ENCODE measurements at places on chromosomes 1 and 21.
A peak's percentile ranks its signal among the peaks of the same experiment; 100 is the strongest.

GRCh38 chr1:205247130-205247921 lies 19.6 kb downstream of the TMCC2 start:
- DNase-seq, result no peak

GRCh38 chr1:103344930-103345329 lies 180.6 kb upstream of the RNPC3 start:
- no peak for DNase-seq

GRCh38 chr1:6795661-6796060 lies 10.4 kb downstream of the CAMTA1 start:
- no peak for DNase-seq

DNA sequence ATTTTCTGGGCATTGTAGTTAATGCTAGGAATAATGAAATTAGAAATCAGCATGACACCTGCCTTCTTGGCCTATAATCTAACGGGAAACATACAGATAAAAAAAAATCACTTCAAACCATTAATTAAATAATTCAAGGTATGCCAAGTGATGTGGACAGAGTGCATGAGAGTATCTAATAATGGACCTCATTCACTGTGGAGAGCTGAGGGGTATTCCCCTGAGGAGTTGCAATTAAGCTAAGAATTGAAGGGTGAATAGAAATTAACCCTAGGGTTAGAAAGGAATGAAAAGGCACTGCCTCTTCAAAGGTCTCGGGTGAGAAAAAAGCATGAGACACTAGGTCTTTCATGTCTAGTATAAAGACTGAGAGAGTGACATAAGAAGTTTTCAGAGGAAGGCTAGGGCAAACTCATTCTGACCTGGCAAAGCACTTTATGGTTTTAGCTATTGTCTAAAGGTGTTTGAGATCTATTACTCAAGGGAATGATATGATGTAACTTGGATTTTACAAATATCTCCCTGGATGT lies 466.1 kb downstream of the KCNT2 start:
- DNase-seq, result no peak

GRCh38 chr1:183569801-183570200 lies 20.5 kb downstream of the NCF2 start:
- no peak for DNase-seq

DNA sequence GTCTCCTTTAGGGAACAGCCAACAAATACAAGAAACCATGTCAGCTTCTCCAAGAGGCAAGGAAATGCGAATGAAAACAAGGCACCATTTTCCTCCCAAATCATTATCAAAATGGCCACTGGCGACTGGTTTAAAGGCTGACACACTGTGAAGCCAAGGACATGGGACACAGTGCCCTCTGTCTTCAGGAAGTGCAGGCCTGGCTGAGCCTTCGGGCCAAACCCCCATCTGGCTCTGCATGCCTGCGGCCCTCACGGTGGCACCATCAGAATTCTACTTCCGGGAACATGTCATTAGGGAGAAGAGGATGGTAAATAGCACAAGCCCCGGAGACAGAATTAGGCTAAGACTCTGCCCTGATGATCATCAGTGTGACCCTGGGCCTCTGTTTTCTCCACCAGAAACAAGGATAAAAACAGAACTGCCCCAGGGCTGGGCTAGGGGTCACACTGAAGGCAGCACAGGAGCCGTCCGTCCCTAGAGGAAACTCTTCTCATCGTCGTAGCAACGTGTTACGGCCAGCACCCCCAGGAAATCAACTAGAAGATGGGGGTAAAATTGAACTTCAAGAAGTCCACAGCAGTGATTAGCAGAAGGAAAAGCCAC lies 103.5 kb downstream of the NPHP4 start:
- no peak for DNase-seq

- DNase-seq, result no peak
Observed at GRCh38 chr1:71861022-71861421, 421.3 kb downstream of the NEGR1 start.

DNA sequence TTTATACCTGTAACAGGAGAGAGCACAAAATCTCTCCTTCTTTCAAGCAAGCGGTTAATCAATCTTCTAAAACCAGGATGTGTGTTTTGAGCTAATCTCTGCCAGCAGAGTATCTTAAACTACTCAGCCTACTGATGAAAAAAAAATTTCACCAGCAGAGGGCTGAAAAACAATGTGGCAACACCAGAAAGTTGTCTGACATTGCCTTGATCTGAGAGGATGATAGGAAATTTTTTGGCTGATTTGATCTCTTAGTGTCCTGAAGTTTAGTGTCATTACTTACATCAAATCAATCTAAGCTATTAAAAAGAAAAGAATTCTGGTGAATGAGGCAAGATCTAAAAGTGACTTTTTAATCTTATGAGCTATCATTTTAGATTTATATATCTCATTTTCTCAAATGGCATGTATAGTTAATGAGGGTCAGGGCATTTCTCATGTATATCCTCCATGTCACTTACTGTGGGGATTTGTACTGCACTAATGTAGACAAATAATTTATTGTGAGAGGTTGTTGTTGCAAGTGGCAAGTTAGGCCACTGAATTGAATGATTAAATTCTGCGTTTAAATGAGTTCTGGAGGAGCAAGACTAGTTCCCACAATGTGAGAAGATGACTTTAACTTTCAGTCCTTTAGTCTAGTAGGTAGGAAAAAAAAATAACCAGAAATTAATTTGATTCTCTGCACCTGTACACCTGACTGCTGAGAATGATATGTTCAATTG lies 10.9 kb downstream of the ADAMTS1 start:
- DNase-seq, result no peak

GRCh38 chr1:220448217-220448616 lies 79.7 kb upstream of the MARK1 start:
- DNase-seq, result no peak

GRCh38 chr21:43720539-43721166 lies 1.7 kb downstream of the PDXK start:
- no peak for DNase-seq

DNA sequence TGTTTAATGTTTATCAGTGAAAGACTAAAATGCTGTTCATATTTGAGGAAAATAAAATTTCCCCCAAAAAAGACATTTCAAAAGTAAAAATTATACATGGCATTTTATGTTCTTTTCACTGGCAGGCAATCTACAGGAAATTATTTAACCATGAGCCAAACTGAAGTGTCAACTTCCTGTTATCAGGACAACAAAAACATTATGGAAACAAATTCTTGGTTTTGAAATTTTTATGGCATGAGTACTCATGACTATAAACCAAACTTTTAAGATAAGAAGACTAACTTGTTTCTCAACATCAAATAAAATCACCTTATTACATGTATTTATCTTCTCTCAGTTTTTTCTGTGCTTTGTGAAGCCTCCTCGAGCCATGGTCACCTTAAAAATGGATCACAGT lies 698.6 kb downstream of the LTN1 start:
- DNase-seq, result no peak

- no peak for DNase-seq
Observed at GRCh38 chr1:109649491-109649914, 6.4 kb upstream of the GSTM4 start.

DNA sequence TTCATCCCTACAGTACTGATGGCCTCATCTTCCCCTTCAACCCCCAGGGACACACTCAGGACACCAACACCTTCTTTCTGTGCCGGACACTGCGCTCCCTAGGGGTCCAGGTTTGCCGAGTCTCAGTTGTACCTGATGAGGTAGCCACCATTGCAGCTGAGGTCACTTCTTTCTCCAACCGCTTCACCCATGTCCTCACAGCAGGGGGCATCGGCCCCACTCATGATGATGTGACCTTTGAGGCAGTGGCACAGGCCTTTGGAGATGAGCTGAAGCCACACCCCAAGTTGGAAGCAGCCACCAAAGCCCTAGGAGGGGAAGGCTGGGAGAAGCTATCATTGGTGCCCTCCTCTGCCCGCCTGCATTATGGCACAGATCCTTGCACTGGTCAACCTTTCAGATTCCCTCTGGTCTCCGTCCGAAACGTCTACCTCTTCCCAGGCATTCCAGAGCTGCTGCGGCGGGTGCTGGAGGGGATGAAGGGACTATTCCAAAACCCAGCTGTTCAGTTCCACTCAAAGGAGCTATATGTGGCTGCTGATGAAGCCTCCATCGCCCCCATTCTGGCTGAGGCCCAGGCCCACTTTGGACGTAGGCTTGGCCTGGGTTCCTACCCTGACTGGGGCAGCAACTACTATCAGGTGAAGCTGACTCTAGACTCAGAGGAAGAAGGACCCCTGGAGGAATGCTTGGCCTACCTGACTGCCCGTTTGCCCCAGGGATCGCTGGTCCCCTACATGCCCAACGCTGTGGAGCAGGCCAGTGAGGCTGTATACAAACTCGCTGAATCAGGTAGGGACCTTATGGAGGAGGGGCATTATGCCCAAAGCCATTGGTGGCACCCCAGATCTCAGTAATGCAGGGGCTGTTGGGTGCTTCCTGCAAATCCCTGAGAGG lies 5.1 kb upstream of the LENEP start:
- DNase-seq, result no peak

GRCh38 chr1:21216835-21217811 lies 40.4 kb upstream of the EIF4G3 start:
- no peak for DNase-seq

GRCh38 chr1:41239988-41240610 lies 2.0 kb downstream of the SCMH1 start:
- peak; percentile 31 for DNase-seq

DNA sequence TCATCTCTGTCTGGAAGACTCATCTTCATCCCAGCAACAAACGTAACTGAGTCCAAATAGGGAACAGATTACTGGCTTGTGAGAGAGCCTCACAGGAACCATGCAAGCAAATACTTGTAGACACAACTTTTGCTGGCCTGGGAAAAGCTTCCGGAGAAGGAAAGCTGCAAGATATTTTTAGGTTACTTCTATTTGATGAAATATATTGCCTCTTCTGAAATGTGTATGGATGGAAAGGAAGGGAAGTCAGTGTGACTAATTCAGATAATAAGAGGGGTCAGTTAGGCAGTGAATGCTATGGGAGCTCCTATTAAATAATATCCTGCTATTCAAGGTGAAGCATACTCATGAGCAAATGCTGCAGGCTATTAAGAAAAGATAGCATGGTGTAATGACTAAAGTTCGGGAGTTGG lies 20.4 kb upstream of the FGGY start:
- DNase-seq, result no peak

DNA sequence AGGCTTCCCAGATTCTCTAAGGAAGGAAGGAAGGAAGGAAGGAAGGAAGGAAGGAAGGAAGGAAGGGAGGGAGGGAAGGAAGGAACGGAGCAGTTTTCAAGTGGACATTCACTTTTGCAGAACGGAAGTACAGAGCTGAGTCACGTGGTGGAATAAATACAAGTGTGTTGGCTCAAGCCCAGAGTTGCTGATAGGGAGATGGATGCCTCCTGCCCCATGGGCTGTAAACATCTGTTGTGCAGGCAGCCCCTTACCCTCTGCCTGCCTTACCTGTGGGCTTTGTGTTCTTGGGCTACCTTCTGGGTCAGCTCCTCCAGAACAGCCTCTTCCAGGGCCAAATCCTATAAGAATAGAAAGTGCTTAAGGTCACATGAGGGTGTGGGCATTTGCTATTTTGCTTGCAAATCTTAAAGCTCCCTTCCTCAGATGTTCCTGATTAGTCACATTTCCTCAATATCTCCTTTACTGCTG lies 121.7 kb downstream of the SMYD2 start:
- no peak for DNase-seq

- no peak for DNase-seq
Observed at GRCh38 chr1:220326578-220326977, 54.3 kb upstream of the RAB3GAP2 start.

All from AG09319 (cell line).